T-cell (primary cell): ENCODE measurements at places on chromosomes 4 and X.

- no peak for DNase-seq
These were observed 134.7 kb downstream of the LHFPL1 start for GRCh38 chrX:112545051-112545450.

DNA sequence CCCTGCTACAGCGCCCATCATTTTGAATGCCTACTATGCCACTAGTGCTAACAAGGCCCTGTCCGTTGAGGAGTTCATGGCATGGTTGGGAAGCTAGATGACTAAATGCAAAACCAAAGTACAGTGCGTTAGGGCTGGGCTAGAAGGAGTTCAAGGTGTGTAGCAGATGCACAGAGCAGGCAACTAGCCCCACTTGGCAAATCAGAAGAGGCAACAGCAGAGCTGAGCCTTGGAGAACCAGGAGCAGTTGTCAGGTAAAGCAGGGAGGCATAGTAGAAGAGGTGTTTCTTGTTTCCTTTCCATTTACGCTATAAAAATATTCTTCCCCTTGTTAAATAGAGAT is 146.6 kb upstream of the CPEB2 start:
- DNase-seq: no peak

- no peak for DNase-seq
These were observed 148.0 kb downstream of the STIM2 start for GRCh38 chr4:27008679-27009078.

DNA sequence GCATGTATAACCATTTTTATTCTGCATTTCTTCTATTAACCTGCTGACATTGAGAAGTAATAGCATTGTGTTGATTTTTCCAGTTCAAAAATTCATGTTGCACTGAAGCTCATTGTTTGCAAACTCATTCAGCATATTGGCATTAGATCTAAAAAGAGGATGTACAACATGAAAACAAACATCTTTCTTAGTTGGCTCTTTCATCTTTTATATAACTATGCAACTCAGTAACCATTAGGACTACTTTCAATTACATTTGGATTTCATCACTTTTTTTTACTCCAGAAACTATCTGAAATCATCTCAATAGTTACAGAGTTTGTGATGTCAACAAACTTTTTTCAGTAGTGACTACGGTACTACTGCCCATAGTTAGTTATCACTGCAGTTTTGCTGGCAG is 346.0 kb upstream of the EPHA5 start:
- DNase-seq: no peak

- peak; percentile 29 for DNase-seq
These were observed 31.8 kb upstream of the IQSEC2 start for GRCh38 chrX:53312946-53313727.

DNA sequence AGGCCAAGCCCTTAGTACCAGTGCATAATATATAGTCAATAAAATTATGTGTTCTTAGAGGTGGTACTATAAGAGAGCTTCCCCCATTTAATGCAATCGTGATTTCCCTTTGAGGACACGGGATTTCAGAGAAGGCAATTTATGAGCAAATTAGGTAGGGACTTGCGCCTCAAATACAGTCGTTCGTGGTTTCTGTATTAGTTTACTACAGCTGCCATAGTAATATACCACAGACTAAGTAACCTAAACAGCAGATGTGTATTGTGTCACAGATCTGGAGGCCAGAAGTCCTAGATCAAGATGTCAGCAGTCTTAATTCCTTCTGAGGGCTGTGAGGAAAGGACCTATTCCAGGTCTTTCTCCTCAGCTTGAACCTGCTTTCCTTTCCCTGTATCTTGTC is 1.5 kb upstream of the PUDP start:
- DNase-seq: no peak

DNA sequence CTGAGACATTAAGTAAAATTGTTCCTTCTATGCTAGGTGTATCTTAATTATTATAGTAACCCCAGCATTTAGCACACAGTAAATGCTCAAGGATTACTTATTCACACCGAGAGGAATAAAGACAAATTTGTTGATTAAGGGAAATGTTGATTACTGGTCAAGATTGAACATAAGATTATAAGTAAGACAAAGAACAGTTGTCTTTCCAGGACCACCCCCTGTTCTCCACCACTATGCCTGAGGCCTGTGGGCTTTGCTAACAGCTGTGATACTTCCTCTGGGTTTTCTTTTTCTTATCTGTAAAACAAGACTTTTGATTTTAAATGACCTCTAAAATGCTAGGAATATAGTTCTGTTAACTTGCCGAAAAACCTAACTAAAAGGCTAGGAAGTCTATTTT is 128.0 kb downstream of the DCLK2 start:
- DNase-seq: no peak

DNA sequence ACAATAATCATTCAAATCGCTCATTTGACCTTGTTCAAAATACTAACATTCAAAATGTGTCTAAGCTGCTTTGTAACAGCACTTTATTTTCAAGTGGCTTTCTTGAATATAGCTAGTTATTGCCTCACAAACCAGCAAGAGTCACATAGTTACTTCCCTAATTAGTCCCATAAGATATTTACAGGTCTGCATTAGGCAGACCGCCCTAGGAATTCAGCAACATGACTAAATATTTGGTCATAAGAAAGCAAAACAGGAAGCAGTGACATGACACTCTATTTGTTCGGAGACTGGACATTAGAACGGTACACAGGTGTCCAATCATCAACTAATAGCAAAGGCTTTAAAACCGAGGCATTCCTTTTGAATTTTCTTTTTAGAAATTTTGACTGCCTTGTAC is 262.0 kb downstream of the COL25A1 start:
- no peak for DNase-seq

DNA sequence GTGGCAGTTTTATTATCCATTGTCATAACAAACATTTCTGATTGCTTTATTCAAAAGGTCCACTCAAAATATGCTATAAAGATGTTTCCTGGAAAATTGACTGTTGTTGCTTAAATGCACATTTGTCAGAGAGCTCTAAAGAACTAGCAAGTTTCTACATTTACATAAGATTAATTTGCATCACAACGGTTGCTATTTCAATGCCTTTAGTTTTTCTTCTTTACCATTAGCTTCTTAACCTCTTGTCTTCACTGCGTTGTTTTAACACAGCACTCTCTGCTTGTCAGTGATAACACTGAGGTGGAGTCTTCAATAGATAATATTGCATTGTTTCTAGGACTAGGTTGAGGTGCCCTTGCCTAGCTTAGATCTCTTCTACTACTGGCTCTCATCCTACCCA is 76.7 kb upstream of the GALNT7 start:
- no peak for DNase-seq

DNA sequence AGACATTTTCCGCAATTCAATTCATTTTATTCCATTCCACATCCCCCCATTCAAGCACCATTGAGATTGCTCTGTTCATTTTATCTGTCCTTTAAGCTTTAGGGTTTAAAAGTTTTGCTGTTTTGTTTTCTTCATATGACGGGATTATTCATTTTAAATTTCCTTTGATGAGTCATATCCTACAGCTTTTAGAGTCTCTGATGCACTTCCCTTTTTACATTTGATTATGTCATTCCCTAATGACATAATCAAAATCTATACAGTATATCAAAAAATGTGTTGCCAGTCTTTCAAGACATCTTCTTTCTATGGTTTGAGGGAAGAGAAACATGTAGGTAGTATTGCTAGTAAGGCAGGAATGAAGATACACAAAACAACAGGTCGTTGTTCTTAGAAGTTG is 456.3 kb downstream of the PDGFC start:
- no peak for DNase-seq

- DNase-seq: no peak
These were observed 171.1 kb downstream of the PDGFRA start for GRCh38 chr4:54400188-54400587.

- no peak for DNase-seq
These were observed 113.4 kb upstream of the FAM241A start for GRCh38 chr4:112031712-112032328.

- DNase-seq: no peak
These were observed 76.0 kb upstream of the KIT start for GRCh38 chr4:54581807-54582206.

DNA sequence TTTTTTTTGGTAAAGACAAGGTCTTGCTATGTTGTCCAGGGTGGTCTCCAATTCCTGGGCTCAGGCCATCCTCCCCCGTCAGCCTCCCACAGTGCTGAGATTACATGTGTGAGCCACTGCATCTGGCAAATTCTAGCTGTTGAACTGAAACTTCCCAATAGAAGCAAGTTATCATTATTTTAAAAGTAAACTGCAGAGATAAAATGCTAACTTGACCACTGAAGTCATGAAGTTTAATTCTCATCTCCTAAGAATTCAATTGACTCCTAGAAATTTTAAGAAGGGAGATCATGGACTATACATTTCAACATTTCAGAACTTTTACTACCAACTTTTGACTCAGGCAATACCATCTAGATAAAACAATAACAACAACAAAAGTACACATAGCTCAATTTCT is 11.7 kb upstream of the EXOSC9 start:
- no peak for DNase-seq

GRCh38 chrX:10797466-10797865 is 177.1 kb upstream of the MID1 start:
- DNase-seq: no peak

DNA sequence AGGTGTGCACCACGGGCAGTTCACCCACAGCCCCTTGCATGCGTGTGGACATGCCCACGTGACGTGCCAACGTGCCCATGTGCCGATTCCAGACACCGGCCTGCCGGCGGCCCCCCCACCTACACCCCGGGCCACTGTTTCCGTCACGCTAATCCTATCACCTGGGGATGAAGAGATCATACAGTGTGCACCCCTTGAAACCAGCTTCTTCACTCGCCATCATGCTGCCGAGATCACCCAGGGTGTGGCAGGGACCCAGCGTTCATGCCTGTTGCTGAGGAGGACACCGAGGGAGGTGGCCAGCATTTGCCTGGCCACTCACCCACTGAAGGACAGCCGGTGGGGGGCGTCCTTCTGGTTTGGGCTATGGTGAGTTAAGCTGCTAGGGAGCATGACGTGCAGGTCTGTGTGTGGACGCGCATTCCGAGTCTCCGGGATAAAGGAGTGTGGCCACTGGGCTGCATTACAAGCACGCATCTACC is 14.1 kb downstream of the CTBP1 start:
- DNase-seq: no peak

DNA sequence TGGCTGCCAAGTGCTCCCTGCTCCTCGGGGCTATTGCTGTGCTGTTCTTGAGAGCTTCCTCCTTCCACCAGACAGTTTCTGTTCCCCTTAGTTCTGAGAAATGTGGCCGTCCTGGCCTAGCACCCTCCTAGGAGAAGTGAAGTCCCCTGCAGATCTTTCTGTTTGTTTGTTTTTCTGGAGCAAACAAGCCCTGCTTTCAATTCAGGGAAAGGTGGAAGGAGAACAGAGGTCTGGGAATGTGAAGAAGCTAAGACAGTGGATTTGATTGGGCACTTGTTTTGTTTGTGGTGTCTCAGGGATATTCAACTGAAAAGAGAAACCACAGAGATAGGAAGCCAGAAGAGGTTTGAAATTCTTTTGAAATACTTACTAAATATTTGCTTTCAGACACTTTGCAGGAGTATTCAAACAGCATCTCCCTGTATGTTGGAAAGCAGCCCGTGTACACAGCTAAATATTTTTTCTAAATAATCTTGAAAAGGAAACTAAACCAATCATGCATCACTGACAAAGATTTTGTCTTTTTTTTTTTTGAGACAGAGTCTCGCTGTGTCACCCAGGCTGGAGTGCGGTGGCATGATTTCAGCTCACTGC is 36.5 kb upstream of the PPM1K start:
- peak; percentile 5 for DNase-seq

DNA sequence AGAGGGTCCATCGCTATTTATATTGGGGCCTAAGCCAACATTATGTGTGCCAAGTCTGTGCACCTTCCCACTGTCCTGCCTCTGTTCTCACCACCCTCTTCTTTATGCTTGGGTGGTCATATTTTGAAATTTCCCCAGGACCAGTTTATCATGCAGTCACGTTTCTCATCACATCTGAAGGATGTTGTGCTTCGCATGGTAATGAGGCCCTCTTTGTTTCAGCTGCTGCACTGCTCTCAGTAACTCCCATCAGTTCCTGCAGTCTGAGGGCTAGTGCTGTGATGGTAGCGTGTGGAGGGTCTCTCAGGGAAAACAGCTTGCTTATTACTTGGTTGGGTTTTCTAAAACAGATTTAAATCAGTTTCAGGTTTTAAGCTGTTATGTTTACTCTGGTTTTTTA is 288.0 kb downstream of the AFF2 start:
- DNase-seq: no peak

DNA sequence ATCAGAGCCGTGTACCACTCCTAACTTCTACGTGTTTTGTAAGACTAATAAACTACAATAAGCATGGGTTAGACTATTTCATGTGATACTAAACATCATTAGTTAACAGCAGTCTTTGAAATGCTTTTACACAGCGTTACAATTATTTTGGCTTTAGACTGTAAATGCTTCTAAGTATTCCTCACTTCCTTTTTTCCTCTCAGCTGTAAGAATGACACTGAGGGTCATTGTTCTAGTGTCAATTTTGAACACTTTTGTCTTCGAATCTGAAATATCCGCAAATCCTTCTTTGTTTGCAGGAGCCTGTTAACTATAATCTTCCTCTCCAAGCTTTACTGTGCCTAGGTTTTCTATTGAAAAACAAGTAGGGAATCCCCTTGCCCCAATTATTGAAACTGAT is 1.5 kb downstream of the ABCE1 start:
- DNase-seq: no peak
